ENCODE measurements at places on chromosomes 1 and 21. TPM values are rescaled to one million over a fixed set of nuclear protein-coding genes. Genes with fewer than 3 reads are reported as not detected.

The NCAM2 gene
- total RNA-seq = 4.4 TPM

The S100A6 gene
- 934 TPM for total RNA-seq

The CCDC27 gene
- not detected for total RNA-seq

- H3K4me1 ChIP-seq = no peaks in the 10 kb centered on the region
- H3K27ac ChIP-seq = no peak overlapping the region
Measured at GRCh38 chr1:170085091-170085490, 10.6 kb upstream of the KIFAP3 start.

Measured in aorta (tissue), 5 donors.